ENCODE measurements at places on chromosomes 7 and 10.

DNA sequence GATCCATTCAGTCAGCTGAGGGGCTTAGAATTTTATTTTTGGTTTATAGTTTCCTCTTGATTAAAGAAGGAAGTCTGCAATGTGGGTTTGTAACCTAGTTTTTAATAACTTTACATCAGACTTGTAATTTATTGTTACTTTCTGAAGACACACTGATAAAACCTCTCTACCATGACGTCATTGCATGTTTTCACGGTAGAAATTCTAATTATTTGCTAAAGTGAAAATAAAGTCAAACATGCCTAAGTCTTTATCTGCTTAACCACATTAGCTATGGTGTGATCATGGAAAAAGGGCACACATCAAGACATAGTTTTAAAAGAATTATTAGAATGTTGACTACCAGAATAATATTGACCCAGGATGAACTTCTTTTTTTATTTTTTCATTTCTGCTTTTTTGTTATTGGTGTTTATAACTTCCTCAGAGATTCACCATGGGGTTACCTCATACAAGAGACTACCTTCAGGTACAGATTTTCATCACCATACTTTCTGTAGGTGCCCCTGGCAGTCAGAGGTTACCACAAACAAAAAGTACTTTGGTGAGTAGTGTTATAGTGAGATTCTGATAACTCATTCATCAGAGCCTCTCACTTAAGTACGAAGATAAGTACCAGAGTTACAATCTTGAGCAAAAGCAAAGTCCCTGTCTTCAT lies 7.0 kb upstream of the PANK1 start:
- no peak for DNase-seq

GRCh38 chr10:106278383-106278782 lies 886.1 kb downstream of the SORCS1 start:
- no peak for DNase-seq

DNA sequence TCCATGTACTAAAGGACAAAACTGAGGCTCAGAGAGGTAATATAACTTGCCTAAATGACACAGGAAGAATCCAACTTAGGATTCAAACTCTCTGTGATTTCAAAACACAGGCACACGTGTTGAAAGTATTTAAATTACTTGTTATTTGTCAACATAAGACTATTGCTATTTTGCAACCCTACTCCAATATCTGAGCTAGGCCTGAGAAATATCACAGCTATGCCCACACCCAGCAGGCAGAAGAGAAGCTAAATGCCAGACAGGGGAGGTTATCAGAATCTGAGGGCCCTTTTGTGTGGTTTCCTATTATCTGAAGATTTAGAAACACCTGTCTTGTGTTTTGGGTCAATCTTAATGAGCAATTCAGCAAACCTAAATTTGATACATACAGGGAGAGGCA lies 204.3 kb downstream of the ANK3 start:
- no peak for DNase-seq

DNA sequence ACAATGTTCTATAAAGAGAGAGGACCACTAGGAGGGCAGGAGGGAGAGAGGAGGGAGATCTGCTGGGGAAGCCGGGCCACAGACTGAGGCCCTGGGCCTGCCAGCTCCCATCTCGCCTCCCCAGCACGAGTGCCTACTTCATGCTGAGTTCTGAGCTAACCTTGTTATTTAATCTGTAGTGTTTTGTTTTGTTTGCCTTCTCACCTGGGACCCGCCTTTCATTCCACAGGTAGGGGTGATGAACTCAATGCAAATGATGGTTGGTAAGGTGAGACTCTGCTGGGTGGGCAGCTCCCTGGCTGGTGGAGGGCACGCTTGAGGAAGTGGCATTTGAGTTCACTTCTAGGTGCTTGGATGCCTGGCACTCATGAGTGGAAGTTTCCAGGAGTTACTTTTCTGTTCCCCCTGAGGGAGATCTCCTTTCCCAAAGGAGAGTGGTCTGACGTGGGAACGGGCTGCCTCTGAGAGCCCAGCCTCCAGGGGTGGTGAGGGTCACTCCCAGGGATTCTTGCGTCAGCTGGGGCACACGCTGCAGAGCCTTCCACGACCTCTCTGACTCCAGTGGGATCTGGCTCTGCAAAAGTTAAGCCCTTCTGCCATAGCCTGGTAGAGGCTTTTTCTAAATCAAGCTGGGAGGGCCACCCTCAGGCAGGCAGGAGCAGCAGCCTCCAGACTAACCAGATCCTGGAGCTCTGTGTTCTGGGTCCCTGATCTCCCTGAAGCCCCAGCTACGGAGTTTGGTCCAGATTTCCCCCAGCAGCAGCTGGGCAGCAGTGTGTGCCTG lies 22.4 kb downstream of the UBTD1 start:
- no peak for DNase-seq

DNA sequence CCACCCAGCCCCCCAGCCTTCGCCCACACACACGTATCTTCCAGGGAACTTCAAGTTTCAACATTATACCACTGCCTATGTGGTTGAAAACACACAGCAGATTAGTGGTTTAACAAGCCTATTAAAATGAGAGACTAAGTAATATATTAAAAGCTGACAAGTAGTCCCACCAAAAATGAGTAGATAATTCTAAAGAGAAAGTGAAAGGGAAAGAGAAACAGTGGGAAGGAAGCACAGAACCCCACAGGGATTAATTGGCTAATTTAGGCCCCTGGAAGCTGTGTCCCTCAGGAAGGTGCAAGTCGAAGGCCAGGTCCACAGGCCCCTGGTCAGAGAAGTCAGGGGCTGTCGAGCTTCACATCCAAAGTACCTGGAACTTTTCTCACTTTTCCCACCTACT lies 210.5 kb upstream of the YAE1 start:
- no peak for DNase-seq

- no peak for DNase-seq
Observed at GRCh38 chr10:98259606-98260315, 8.2 kb downstream of the LOXL4 start.

GRCh38 chr7:7705318-7705717 lies 13.1 kb downstream of the RPA3 start:
- DNase-seq = no peak

All from stimulated activated CD4-positive, alpha-beta T cell treated with anti-CD3 and anti-CD28 coated beads, TNF-alpha, amount 100 ng/mL, for 48 hours (primary cell).